ENCODE measurements at places on chromosomes 6 and 20.

DNA sequence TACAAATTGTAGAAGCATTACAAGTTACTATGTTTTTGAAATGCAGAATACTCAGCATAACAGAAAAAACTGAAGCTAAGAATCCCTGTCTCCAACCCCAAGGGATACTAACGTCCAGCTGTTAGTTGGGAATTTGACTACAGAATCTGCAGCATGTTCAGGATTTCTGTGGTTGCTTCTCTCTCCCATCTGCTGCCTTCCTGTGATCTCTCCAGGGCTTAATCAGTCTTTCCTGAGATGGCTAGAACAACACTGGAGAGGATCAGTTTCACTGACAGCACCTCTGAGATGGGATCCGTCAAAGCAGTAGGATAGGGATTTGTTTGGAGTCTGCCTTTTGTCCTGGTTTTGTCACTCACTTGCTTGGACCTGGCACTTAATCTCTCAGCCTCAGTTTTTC lies 73.3 kb upstream of the NUP153 start:
- DNase-seq, result no peak

GRCh38 chr6:158011478-158011920 lies 29.8 kb downstream of the SYNJ2 start:
- no peak for DNase-seq

DNA sequence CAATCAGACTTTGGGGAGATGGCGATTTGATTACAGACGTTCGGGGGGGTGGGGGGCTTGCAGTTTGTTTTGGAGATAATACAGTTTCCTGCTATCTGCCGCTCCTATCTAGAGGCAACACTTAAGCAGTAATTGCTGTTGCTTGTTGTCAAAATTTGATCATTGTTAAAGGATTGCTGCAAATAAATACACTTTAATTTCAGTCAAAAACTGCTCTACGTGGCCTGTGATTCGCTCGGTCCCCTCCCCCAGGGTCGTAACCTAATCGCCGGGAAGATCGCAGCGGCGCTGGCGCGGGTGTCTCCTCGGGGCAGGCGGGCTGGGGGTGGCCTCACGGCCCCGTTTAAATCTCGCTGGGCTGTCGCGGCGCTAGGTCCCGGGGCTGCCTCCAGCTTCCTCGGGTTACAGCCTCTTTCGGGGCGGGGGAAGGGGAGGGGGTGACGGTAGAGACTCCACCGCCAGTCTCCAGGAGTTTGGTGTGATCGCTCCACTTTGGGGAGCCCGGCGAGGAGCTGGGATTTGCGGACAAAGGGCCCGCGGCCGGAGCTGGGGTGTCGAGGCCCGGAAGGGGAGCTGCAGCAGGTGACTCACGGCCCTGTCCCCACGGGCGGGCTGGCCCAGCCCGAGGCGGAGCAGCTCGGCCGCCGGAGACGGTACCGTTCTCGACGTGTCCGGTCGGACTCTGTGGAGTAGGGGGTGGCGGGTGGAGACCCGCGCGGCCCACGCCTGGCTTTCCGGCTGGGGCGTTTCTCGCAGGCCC lies 4.2 kb downstream of the FOXC1 start:
- no peak for DNase-seq

DNA sequence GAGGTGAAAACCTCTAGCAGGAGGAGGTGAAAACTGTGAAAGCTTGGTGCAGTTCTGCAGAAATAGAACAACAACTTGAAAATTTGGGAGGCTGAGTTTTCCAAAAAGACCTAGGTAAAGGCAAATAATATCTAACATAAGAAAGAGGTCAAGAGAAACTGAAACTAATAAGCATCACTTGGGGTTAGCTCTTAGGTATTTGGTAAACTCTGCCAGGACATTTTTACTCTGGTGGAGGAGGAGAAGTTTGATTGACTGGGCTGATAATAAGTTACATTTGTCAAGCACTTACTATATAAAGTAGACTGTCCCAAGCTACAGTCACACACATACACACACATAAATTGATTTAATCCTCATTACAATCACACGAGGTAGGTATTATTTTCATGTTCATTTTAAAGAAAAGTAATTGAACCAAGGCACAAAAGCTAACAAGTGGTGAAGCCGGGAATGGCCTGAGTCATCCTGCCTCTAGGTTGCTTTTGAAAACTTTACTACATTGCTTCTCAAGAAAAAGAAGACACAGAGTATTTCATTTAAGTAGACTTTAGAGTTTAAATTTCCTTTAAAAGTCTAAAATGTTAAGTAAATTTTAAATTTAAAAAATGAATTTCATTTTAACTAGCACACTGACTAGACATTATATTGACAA lies 275.5 kb downstream of the PTPRK start:
- DNase-seq, result no peak

DNA sequence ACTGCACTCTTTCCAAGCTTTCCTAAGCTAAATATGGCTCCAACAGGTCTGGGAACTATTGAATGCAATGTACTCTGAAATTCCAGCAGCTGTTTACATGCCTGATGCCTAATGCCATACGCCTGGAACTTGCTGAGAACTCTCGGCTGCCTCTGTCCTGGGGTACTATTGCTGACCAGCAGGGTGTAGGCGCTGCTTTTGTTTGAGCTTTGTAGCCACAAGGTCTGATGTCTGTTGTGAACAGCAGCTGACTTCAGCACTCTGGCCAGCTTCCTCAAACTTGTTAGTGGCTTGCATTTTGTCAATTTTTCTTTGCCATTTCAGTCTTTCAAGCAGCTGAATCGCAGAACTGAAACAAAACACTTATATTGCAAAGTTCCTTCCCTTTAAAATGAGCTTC lies 26.7 kb downstream of the SAYSD1 start:
- no peak for DNase-seq

DNA sequence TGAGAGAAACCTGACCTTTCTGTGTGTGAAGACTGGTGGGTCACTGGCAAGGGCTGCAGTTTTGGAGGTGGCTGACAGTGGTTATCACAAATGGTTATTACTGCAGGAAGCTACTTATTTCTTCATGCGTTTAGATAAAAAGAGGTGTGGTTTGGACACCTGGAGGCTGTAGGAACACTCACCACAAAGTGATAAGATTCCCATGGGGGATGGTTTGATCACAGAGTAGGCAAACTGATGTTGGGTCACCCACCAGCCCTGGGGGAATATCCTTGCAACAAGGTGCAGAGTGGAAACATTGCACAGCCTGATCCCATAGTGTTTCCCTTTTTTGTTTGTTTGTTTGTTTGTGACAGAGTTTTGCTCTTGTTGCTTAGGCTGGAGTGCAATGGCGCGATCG lies 33.9 kb upstream of the RNGTT start:
- DNase-seq, result no peak

GRCh38 chr6:26180346-26180745 lies 93.1 kb downstream of the HFE start:
- no peak for DNase-seq

GRCh38 chr20:4065391-4065844 lies 50.1 kb upstream of the RNF24 start:
- no peak for DNase-seq

GRCh38 chr6:169230322-169230665 lies 23.4 kb downstream of the THBS2 start:
- DNase-seq, result no peak

GRCh38 chr6:31636698-31637596 lies 15.5 kb downstream of the BAG6 start:
- DNase-seq, result no peak

DNA sequence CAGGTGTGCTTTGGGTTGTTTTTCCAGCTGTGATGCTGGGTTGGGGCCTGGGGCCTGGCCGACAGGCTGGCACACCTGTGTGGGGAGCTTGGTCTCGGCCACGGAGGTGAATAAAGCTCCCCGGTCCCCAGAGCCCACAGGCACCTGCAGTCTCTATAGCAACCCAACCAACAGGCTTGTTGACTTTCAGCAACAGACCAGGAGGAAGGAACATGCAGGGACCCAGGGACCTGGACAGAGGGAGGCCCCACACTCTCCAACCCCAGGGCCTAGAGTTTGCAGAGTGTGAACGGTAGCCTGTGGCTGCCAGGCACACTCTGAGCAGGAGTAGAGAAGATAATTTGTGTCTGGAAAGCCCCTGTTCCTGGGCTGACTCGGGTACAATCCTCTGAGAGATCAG lies 14.6 kb upstream of the SYNJ2 start:
- DNase-seq, result no peak

GRCh38 chr6:27742833-27743573 lies 169.2 kb downstream of the OR2B2 start:
- DNase-seq, result no peak

DNA sequence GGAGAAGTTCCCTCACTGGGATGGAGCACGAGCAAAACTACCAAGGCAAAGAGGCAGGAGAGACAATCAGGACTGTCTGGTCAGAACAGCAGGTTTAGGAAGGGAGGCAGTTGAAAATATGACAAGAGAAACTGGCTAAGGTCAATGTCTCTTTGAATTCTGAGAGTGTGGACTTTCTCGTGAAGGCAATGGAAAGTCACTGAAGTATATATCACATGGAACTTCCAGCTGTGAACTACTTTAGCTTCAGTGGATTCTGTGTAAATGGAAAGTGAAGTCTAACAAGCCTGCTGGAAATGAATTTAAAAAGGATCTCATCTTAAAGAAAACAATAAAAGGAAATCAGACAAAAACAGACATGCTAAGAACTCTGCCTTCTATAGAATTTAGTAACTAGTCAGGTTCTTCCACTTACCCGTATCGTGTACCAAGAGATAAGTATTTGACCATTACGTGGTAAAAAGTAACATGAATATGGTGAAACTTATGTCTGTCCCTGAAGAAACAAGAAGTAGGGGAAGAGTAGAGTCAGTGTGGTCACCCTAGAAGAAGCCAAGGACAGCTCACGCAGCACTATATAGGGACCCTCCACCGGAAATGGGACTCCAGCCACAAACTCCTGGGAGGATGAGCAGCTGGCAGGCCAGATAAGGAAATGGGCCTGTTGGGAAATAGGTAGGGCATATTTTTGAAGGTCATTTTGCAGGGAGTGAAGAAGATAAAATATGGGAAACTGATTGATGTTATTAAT lies 123.4 kb downstream of the MAP7 start:
- no peak for DNase-seq

- DNase-seq, result no peak
These were observed 56.8 kb downstream of the NCR2 start for GRCh38 chr6:41392246-41392645.

DNA sequence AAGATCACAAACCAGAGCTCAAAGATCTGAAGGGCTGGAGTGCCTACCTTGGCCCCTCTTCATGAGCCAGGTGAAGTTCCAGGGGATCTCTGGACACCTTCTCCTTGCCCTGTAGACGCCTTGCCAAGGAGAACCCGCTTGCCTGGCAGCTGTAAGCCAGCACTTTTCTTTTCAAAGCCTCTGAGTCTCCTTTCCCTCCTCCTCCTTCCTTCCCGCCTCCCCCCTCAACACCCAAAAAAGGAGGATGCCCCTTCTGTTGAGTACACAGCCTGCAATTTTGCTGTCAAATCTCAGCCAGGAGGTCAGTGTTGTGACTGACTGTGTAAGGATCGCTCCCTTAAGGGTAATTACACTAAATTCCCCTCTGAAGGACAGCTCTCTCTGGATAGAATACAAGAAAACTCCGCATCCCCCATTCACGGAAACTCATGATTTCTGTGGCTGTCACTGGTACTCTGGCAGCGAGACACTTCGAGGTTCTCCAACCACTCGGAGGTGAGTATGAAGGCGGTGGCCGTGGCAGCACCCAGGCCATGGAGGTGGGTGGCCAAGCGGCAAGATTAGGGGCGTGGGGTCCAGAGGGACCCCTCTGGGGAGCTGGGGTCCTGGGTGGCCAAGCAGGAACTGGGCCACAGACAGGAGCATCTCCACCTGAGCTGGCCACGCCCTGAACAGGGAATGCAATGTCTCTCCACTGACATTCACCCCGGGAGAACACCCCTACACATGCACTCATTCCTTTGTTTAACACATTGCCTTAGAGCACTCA lies 23.2 kb upstream of the FOXP4 start:
- no peak for DNase-seq

DNA sequence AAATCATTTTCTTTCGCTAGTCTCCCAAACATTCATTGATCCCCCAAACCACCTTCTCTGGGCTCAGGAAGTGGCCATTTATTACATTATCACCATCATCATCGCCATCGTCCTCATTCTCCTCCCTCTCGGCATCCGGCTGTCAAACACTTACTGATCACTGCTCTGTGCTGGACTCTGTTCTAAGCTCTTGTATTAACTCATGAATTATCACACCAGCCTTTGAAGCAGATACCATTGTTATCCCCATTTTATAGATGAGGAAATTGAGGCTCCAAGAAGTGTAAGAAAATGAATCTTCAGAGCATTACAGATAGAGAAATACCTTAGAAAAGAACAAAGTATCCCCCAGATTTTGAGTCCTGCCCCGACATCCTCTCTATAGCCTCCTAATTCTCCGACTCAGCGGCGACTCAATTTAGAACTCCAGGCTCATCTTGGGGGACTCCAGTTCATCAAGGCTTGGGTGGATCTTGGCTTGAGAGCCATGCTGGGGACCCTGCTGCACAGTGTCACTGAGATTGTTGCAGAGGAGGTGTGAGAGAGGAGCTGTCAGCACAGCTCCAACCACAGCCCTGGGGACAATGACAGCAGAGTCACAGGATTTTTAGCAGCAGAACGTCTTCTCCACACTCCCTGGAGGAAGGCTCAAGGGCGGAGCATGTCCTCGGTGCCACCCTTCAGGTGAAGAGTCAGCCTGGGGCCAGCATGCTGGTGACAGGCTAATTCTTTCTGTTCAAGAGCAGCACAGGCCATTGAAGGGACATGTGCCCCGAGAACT lies 6.6 kb upstream of the EEF1E1 start:
- no peak for DNase-seq

- no peak for DNase-seq
These were observed 41.5 kb upstream of the ADGRF1 start for GRCh38 chr6:47083586-47084047.

- no peak for DNase-seq
These were observed 3.4 kb upstream of the CTSZ start for GRCh38 chr20:59010321-59010994.

DNA sequence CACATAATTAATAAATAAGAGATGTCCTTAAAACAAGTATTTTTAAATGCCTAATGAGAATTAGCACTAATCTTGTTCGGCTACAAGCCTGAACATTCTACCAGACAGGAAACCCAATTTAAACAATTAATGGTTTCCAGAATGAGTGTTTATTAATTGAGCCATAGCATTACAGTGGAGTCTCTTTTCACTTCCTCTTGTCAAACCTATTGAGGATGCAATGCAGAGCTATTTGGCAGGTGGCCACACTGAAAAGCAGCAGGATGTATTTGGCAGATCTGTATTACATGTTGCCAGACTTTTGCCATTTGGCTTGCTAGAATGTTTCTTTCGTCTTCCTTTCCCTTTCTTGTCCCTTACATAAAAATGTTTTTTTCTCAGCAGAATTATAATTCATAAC lies 475.2 kb upstream of the MARCKS start:
- no peak for DNase-seq

GRCh38 chr6:49772285-49772684 lies 14.8 kb downstream of the PGK2 start:
- DNase-seq, result no peak
